Fibroblast of skin of abdomen (primary cell): ENCODE measurements at places on chromosomes 5 and 9.

DNA sequence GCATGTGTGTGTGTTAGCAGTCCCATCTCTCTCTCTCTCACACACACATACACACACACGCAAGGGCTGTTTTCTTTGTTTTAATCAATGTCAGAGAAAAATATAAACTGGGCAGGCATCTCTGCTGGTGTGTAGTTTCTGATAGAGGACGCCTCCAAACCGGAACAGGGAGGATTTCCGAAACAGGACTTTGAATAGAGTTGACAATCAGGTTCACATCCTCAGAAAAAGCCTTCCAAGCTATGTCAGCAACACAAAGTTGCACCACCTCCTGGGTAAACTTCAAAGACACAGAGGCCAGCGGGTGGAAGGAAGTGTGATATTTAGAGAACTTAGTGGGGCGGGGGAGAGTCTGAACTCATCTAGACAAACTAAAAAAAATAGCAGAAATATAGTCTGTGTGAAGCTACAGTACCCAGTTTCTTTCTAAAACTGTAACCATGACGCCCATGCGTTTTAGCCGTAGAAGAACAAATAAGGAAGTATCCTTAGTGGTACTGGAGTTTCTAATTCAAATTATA, 1.2 kb downstream of the ST8SIA4 start:
- DNase-seq, result no peak

- peak; percentile 28 for DNase-seq
Observed at GRCh38 chr9:6239048-6239461, 23.4 kb downstream of the IL33 start.

DNA sequence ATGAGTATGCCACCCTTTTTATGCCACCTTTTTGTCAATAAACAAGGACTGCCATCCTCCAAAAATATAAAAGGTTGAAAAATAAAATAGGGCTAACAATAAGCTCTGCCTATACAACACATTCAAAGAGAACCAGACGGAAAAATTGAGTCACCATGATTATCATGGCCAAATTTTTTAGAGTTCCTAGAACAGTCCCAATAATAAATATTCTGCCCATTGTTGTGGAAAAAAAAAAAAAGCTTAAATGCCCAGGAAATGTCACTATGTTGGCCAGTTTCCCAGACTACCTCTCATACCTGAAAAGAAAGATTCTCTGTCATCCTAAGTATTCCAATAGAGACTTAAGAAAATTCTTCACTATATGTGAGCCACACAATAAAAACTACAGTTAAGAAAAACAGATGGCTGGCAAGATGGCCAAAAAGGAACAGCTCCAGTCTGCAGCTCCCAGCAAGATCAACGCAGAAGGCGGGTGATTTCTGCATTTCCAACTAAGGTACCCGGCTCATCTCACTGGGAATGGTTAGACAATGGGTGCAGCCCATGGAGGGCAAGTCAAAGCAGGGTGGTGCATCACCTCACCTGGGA, 149.0 kb downstream of the TMEM161B start:
- no peak for DNase-seq

DNA sequence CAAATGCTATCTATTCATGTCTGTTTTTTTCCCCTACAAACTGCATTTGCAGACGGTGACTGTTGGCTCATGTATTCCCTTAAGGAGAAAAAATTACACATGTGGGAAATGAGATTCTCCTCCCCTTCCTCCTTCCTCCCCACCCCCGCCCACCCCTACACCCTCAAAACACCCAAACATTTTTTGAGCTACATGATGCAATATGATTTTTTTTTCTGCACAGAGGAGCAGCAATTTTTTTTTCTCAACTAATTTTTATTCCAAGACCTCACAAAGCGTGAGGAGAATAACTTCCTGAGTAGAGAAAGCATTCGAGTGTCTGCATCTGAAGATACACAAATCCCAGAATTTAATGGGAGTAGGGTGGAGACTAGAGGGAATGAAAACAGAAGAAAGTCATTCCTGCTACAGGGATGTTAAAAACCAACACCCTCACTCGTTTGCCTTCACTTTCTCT, 118.1 kb downstream of the PRDM6 start:
- DNase-seq, result peak; percentile 97

GRCh38 chr9:129586685-129587084, 34.2 kb downstream of the C9orf50 start:
- DNase-seq, result peak; percentile 37
